CD8-positive, alpha-beta memory T cell (primary cell): ENCODE measurements at places on chromosomes 16 and 17. TPM values are rescaled to one million over a fixed set of nuclear protein-coding genes. Genes with fewer than 3 reads are reported as not detected.

- DNase-seq, result no peak
Measured at GRCh38 chr16:86818671-86819532, 240.6 kb downstream of the FOXL1 start.

- DNase-seq, result no peak
Measured at GRCh38 chr17:44878627-44879221, 20.5 kb downstream of the EFTUD2 start.

GRCh38 chr16:87780385-87780989, 14.7 kb upstream of the KLHDC4 start:
- peak; percentile 44 for DNase-seq

Gene ERBB2
- 3.9 TPM for total RNA-seq
